ENCODE measurements at places on chromosomes 2 and 18.

- DNase-seq: no peak
Measured at GRCh38 chr18:6249170-6249569, 165.5 kb downstream of the L3MBTL4 start.

- no peak for DNase-seq
Measured at GRCh38 chr18:7157760-7158159, 40.2 kb upstream of the LAMA1 start.

GRCh38 chr18:13218368-13218991 lies at the start of gene LDLRAD4:
TSS of gene LDLRAD4 (plus strand) at chr18:13218760.
- DNase-seq: peak; percentile 4

- no peak for DNase-seq
Measured at GRCh38 chr18:75638223-75638775, 210.8 kb upstream of the SMIM21 start.

DNA sequence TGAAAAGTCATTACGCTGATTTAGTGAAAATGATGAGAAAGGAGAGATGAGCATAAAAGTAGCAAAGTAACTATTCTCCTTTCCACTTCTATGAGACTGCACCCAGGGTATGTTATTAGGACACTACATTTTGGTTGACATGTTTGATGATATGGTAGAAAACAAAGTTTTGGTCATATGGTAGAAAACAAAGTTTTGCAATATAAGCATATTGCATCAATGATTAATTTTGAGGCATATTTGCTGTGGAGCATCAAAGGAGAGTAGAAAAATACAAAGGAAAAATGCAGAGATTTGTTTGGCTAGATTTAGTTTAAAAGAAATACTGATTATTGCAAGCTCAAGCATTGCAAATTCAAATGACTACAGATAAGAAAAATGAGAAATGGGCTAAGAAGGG lies 182.1 kb downstream of the KCNH7 start:
- no peak for DNase-seq

- no peak for DNase-seq
Measured at GRCh38 chr2:207274530-207275189, 108.9 kb upstream of the KLF7 start.

DNA sequence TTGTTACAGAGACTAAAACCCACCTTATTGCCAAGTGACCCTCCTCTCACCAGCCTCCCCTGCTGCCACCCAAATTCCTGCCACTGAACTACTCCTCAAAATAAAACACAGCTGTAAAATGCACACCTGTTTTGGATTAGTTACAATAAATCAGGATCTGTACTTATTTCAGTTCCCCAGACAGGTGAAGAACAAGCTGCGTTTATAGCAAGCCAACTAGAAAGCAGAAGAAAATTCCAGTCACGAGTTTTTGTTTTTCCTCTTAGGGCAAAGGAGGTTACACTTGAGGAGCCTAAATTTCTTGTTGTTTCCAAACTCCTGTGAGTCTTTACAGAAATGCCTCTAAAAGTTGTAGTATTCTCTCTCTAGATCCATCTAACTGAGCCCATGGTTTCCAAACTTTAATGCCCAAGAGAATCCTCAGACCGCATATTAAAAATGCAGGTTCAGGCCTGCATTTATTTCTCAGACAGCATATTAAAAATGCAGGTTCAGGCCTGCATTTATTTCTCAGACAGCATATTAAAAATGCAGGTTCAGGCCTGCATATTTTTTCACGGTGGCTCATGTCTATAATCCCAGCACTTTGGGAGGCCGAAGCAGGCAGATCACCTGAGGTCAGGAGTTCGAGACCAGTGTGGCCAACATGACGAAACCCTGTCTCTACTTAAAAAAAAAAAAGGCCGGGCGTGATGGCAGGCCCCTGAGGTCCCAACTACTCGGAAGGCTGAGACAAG lies 62.2 kb downstream of the ALPK2 start:
- DNase-seq: no peak

GRCh38 chr2:17830053-17831034 lies 14.1 kb downstream of the MSGN1 start:
- no peak for DNase-seq

DNA sequence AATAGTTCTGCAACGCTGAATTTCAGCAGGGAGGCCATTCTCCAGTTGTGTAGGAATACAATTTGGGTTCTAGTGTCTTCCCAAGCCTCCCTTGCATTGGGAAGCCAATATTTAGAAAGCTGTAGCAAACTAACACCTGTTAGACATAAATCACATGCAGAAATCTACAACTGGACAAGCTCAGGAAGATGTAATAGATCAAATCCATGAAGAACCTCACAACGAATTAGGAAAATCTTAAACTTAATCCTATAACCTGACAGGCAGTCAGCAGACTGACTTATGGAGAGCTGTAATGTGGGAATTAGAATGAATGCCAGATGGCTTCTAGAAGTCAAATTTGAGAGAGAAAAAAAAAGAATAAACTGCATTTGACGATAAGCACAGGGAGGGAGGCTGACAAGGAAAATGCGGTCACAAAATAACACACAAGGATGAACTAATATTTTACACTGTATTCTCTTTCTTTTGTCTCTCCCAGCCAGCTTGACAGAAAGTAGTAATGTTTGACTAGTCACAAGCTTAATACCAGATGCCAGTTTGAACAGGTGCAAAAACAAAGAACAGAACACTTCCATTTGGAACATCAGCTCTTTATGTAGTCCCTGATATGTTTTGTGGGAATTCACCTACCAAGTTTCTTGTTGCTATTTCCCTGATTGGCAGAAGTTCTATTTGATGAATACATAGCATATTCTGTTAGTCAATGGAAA lies 50.8 kb upstream of the FANCL start:
- DNase-seq: no peak

DNA sequence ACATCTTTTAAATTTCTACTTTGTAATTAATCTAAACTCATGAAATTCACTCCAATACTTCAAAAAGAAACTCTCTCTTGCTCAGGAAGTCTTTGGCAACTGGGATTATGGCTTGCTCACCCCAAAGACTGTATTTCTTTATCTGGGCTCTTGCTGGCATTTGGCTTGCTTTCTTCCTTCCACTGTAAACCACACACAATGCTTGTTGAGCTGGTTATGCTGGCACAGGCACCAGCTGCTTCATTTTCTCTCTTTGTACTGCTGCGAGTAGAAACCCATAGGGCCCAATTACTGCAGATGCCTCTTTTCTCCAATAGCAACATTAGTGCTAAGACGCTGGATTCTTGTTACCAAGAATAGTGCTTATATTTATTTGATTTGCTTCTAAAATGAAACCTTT lies 51.4 kb downstream of the SLC38A11 start:
- no peak for DNase-seq

- DNase-seq: no peak
Measured at GRCh38 chr2:85958731-85959130, 69.9 kb upstream of the ST3GAL5 start.

DNA sequence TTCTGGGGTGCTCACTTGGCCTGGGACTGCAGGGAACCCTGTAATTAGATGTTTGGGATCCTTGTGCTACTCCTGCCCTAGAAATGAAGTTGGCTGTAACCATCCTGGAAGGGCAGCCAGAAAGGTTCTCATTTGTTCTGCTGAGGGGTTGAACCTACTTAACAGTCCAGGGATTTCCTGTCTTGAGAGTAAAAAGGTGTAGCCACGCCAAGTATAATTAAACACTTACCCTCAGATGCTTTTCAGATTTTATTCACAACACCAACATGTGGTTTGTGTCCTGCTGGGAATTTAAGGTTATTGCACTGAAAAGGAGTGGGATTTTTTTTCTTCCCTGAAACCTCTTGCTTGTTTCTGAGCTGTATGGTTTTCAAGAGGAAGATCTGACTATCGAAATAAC lies 222.4 kb upstream of the APCDD1 start:
- no peak for DNase-seq

DNA sequence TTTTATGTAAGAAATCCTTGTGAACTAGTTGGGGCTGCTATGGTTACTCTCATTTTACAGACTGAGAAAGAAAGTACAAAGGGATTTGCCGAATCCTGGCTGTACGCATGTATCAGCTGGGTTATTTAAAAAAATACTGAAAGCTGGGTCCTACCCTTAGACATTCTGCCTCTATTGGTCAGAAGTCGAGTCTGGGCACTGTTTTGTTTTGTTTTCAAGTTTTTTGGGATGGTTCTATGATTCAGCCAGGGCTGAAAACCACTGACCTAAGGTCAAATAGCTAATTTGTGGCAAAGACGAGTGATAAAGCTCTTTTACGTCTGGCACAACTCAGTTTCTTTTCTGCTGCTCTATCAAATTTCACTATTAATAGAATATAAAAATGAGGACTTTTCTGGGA lies 5.9 kb upstream of the SLC8A1 start:
- DNase-seq: no peak

All from stimulated activated CD8-positive, alpha-beta memory T cell treated with anti-CD3 and anti-CD28 coated beads, Interleukin-7, amount 100 ng/mL, for 1 hour (primary cell).